Breast epithelium (tissue), 4 donors: ENCODE measurements at places on chromosomes 1 and 21. TPM values are rescaled to one million over a fixed set of nuclear protein-coding genes. Genes with fewer than 3 reads are reported as not detected.

GRCh38 chr1:86951430-86951829, 37.0 kb downstream of the HS2ST1 start:
- H3K27ac ChIP-seq: no peak overlapping the region
- H3K27me3 ChIP-seq: no peaks in the 10 kb centered on the region
- no peaks in the 10 kb centered on the region for H3K36me3 ChIP-seq
- no peak overlapping the region for H3K4me3 ChIP-seq

Gene SLAMF7
- total RNA-seq: 3.3 TPM

Gene FTCD
- total RNA-seq: not detected

GRCh38 chr1:98121646-98122045, 200.8 kb upstream of the DPYD start:
- no peaks in the 10 kb centered on the region for H3K4me1 ChIP-seq
- H3K27ac ChIP-seq: no peak overlapping the region
- no peak overlapping the region for H3K4me3 ChIP-seq
- no peaks in the 10 kb centered on the region for H3K27me3 ChIP-seq

GRCh38 chr21:27371975-27372331, 405.1 kb upstream of the ADAMTS5 start:
- no peaks in the 10 kb centered on the region for H3K27me3 ChIP-seq
- no peak overlapping the region for H3K4me3 ChIP-seq
- DNase-seq: no peak
- H3K4me1 ChIP-seq: no peaks in the 10 kb centered on the region
- H3K36me3 ChIP-seq: no peaks in the 10 kb centered on the region

- no peak overlapping the region for H3K4me3 ChIP-seq
- no peak for DNase-seq
- no peaks in the 10 kb centered on the region for H3K36me3 ChIP-seq
- no peak overlapping the region for H3K27ac ChIP-seq
These were observed 15.3 kb upstream of the TMCO2 start for GRCh38 chr1:40232444-40232843.

Gene PTPRC
- 22.0 TPM for total RNA-seq

Gene FCRL6
- 0.80 TPM for total RNA-seq

Gene UTS2
- not detected for total RNA-seq
